Choroid plexus epithelial cell (primary cell): ENCODE measurements at places on chromosomes 4 and X.

DNA sequence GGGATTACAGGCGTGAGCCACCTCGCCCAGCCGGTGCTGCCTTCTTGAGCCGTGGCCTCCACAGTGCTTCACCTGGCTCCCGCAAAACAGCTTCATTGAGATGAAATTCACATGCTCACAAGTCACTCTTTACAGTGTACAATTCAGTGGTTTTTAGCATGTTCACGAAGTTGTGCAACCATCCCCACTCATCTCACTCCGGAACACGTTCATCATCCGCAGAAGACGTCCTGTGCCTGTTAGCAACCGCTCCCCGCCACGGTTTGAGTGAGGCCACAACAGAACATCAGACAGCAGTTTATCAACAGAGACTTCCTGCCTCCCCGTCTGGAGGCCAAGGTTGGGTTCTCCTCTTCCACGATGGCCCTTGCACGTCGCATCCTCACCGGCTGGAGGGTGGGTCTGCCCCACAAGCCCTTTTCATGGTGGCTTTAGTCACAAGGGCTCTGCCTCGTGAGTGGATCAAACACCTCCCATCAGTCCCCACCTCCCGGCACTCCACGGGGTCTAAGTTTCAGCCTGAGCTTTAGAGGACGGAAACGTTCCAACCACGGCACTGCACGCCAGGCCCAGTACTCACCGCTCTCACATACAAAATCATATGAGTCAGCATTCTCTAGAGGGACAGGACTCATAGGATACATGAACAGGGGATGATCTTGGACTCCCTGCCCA lies 29.6 kb upstream of the SPON2 start:
- DNase-seq, result peak; percentile 93

- DNase-seq, result no peak
Observed at GRCh38 chr4:123468479-123469031, 72.0 kb downstream of the SPRY1 start.

GRCh38 chr4:102492531-102493241 lies 8.5 kb upstream of the NFKB1 start:
- DNase-seq, result no peak

- peak; percentile 72 for DNase-seq
Observed at GRCh38 chrX:40266490-40267333, 169.0 kb upstream of the BCOR start.

- DNase-seq, result peak; percentile 26
Observed at GRCh38 chrX:153519569-153520286, 2.3 kb downstream of the ATP2B3 start.

DNA sequence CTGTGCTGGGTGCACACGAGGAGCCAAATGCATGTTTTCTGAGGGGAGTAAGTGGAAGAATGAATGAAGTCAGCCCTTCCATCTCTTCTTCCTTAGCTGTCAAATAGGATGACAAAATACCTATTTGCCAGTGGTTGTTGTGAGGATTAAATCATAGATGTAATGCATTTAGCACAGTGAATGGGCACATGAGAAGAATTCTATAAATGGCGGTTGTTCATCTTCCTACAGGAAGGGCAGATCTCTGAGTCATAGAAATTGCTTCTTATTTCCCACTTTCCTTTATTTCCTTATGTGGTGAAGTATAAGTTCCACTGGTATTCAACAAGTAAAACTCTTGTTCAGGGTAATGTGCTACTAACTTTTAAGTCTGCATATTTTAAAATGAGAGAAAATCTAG lies 83.1 kb downstream of the SORBS2 start:
- DNase-seq, result no peak

DNA sequence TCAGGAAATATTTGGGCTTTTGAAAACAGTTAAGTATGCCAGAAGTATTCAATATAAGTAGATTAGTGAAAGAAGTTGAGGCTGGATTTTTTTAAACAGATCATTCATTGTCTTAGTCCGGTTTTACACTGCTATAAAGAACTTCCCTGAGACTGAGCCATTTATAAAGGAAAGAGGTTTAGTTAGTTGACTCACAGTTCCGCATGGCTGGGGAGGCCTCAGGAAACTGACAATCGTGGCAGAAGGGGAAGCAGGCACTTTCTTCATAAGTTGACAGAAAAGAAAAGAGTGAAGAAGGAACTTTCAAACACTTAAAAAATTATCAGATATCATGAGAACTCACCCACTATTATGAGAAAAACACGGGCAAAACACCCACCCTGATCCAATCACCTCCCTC lies 31.1 kb upstream of the CYLC1 start:
- DNase-seq, result no peak

- DNase-seq, result no peak
Observed at GRCh38 chr4:7068883-7069282, 1.0 kb upstream of the GRPEL1 start.

DNA sequence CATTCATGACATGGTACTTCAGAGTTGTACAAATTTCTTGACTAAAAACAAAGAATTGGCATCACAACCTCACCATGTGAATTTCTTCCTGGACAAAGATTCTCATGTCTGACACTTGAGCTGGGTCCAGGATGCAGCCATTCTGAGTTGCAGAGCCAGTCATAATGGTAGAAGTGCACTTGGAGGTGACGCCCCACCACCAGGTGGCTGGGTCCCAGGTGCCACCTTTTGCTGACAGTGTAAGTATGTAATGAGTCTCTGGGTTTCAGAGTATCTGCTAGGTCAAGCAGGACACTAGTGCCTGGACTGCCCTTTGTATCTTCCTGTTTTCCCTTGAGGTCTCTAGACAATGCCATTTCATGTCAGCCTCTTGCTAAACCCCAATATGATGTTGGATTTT lies 36.6 kb upstream of the WDR1 start:
- DNase-seq, result no peak

- DNase-seq, result no peak
Observed at GRCh38 chr4:44159991-44160390, 288.6 kb downstream of the KCTD8 start.

DNA sequence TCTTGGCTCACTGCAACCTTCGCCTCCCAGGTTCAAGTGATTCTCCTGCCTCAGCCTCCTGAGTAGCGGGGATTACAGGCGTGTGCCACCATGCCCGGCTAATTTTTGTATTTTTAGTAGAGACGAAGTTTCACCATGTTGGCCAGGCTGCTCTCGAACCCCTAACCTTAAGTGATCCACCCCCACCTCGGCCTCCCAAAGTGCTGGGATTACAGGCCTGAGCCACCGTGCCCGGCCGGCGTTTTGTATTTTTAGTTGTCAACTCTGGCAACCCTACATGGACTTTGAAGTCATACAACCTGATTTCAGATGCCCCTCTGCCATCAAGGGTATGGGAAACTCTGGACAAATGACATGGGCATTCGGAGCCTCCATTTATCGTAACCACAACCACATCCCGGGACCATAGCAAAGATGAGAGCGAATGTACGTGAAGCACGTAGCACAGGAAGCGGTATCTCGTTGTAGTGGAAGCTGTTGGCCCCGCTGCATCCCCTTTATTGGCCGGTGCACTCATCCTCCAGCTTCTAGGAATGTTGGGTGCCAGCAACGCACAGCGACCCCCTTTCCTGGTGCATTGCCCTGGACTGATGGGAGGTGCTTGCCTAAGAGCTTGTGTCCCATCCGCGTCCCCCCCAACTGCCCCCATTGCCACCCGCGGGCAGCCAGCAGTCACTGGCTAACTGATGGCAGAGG lies 109.2 kb downstream of the PHKA2 start:
- no peak for DNase-seq

DNA sequence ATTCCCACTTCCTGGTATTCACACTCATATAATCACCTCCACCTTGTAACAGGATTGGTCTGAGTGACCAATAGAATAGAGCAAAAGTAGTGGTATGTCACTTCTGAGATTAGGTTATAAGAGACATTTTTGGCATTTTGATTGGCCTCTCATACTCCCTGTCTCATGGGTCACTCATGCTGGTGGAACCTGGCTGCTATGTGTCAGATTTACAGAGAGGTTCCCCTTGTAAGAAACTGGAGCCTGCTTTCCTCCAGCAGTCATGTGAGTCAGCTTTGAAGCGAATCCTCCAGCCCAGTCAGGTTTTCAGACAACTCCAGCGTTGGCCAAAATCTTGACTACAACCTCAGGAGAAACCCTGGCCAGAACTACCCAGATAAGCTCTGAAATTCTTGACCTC lies 2.6 kb upstream of the OTUD4 start:
- DNase-seq, result no peak

DNA sequence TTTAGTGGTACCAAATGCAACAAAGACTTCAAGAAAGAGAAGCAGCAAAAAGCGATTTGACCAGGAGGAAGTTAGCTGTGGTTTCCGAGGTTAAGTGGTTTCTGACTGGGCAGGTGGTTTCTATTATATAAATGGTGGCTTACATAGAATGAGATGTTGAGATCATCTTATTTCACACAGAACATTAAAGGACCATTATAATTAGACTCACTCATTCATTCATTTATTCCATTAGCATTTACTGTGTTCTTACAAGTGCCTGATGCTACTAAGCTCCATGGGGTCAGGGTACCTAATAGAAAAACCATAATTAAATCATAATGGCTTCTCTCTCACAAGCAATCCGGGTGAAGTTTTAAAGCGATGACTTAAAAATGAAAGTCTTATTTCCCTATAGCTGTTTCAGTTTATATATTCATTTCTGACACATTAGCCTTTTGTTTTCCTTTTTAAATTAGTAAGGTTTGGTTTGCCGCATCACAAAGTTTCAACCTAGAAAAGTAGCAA lies 10.6 kb downstream of the TSPAN6 start:
- peak; percentile 2 for DNase-seq

DNA sequence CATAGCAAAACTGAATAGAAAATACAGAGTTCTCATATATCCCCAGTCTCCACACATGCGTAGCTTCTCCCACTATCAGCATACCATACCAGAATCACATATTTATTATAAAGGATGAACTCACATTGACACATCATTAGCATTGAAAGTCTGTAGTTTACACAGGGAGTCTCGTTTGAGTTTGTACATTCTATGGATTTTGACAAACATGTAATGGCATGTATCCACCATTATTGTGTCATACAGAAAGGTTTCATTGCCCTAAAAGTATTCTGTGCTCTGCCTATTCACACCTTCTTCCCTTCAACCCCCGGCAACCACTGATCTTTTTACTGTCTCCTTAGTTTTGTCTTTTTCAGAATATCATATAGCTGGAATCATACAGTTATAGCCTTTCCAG lies 562.4 kb downstream of the KCTD8 start:
- DNase-seq, result no peak

- DNase-seq, result no peak
Observed at GRCh38 chrX:6465756-6466155, 69.2 kb downstream of the VCX3A start.

GRCh38 chr4:135718019-135718418 lies 1516.4 kb upstream of the PABPC4L start:
- peak; percentile 41 for DNase-seq

DNA sequence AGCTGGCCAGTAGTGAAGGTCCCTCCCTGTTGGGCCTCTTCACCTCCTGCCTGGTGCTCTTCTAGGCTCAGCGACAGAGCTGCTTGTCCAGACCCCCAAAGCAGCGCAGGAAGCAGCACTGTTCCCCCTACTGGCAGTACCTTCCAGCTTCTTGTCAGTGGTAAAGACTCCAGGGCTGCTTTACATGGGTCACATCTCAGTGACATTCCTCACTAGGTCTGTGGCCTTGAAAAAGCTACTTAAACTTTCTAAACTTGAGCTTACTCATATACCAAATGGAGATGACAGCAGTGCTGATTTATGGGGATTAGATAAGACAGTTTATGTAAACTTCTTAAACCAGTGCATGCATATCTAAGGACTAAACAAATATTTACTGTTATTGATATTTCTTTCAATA lies 117.3 kb downstream of the FAT4 start:
- DNase-seq, result peak; percentile 45

DNA sequence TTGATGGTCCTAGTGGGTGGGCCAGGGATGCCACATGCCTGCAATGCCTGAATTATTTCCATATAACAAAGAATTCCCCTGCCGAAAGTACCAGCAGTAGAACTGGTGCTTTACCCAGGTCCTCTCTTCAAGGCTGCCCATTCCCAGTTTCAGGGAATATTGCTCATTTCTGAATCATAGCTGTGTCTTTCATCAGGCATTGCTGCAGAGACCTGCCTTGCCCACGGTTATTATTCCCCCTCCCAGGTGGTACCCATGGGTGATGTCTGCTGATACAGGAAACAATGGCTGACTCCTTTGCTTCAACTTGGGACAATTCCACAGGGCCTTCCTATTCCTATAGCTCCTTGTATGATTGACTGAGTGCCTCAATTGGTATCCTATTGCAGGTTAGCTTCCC lies 9.7 kb upstream of the IQCM start:
- DNase-seq, result no peak

DNA sequence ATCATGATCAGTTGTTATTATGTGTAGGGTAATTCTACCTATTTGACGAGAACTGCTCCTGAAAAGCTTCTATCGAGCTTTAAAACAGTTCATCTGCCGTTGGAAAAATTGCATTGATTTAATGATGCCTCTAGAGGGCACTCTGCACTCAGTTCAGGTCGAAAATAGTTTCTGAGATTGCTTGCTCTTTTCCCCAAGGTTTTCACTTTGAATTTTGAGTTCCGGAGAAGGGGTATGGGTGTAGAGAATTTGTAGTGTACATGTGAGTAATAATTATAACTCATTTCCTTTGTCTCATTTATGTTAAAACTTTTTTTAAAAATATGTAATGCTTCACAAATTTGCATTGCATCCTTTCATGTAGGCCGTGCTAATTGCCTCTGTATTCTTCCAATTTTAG lies 28.4 kb upstream of the TNIP3 start:
- peak; percentile 72 for DNase-seq

DNA sequence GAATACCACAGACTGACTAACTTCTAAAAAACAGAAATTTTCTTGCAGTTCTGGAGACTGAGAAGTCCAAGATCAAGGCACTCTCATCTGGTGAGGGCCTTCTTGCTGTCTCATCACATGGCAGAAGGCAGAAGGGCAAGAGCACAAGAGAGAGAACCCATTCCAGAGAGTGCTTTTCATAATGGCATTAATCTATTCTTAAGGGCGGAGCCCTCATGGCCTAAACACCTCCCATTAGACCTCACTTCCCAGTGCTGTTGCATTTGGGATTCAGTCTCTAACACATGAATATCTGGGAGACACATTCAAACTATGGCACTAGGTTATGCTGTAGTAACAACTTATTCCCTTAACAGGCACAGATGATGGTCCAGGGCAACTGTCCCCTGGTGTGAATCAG lies 37.1 kb upstream of the TLR2 start:
- DNase-seq, result no peak

- no peak for DNase-seq
Observed at GRCh38 chr4:186058253-186058979, 10.5 kb upstream of the TLR3 start.

DNA sequence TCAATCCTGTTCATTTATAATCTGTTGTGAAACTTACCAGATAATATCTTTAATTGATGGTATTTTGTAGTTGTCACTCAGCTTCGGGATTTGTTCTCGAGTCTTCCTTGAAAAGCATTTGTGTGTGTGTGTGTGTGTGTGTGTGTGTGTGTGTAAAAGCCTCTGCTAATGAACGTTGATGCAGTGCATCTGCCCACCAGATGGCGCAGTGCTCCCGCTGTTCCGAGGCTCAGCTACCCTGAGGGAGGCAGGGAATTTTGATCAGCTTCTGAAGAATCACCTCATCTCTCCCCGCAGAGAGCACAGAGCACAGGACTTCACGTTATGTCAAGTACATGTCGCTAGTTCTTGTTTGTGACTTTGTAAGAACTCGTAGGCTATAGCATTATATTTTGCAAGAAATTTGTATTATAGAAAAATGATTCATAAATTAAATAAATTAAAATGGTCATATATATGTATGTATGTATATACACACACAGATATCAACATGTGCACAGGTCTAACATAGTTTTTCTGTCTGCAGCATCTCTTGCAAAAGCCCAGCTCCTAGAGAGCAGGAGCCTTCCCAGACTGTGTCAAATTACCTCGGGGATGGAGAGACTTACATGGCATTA lies 316.7 kb upstream of the IGFBP7 start:
- DNase-seq, result peak; percentile 86

GRCh38 chr4:182502064-182502463 lies 258.9 kb downstream of the TENM3 start:
- DNase-seq, result no peak
